NCI-H2171 treated with DMSO at 0.1 percent for 48 hours (cell line): ENCODE measurements at places on chromosomes 6 and 20.

DNA sequence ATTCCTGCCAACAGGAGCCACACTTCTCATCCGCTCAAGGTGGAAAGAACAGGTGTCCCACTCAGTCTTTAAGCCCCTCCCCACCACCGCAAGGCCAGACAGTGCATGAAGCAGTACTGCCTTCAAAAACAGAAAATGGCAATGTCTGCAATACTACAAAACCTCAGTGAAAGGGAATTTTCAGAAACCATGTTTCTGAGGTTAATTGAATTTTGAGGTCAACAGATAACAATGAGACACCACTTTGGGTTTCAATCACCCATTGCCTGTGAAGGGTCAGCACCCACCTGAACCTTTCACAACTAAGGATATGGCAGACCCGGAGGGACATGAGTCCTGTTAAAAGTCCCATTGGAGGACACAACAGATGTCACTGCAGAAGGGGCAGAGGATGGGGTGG, 13.0 kb downstream of the ZC3H12D start:
- DNase-seq = no peak

GRCh38 chr20:42530855-42531448, 658.8 kb downstream of the PTPRT start:
- DNase-seq = peak; percentile 33

- DNase-seq = peak; percentile 7
Measured at GRCh38 chr6:79671600-79672266, 40.6 kb downstream of the SH3BGRL2 start.

DNA sequence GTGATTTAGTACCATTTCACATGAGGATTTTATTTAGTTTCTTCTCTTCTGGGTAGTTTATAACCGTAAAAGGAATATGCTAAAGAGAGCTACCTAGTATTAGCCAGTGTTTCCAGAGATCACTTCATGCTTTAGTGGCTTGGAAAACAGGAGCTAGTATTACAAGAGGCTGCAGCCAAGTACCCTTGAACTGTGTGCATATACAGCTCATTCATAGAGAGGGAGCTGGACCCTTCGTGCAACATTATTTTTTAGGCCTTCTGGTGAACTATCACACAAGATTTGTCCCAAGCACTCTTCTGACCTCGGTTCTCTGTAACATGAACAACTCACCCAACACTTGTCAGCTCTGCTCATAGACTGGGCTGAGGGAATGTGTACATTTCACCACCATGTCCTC, 74.9 kb upstream of the RIN2 start:
- DNase-seq = no peak

DNA sequence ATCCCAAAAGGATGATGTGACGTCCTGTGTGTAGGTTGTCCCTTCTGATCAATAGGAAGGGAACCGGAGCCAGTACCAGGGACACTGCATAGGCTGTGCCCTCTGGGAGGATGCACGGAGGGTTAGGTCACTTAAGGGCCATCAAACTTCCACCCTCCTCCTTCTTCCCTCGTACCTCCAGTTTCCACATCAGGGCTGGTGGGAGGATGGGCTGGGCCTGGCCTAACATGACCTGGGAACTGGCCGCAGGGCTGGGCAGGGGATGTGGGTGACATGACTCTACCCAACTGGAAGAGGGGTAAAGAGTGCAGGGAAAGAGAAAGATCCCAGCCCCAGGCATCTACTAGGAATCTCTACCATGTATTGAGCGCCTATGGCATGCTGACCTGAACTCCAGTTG, 46.2 kb upstream of the MDGA1 start:
- no peak for DNase-seq
